D341Med (cell line): ENCODE measurements at places on chromosomes 2 and 18.
A peak's percentile ranks its signal among the peaks of the same experiment; 100 is the strongest.

DNA sequence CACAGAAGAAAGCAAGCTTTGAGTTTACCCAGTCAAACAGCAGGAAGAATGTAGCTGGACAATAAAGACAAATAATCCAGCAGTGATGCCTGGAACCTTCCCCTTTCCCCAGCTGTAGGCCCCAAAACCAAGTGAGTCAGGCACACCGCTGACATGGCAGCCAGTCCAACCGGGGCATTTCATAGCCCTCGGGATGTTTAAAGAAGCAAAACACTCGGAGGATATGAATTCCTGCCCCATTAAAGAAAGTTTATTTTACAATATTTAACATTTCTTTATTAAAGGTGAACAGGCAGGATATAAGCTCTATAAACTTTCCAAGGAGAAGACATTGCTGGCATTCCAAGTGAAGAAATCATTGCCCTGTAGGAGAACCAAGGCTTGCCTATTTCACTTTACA is 507.6 kb upstream of the TNP1 start:
- no peak for DNase-seq

DNA sequence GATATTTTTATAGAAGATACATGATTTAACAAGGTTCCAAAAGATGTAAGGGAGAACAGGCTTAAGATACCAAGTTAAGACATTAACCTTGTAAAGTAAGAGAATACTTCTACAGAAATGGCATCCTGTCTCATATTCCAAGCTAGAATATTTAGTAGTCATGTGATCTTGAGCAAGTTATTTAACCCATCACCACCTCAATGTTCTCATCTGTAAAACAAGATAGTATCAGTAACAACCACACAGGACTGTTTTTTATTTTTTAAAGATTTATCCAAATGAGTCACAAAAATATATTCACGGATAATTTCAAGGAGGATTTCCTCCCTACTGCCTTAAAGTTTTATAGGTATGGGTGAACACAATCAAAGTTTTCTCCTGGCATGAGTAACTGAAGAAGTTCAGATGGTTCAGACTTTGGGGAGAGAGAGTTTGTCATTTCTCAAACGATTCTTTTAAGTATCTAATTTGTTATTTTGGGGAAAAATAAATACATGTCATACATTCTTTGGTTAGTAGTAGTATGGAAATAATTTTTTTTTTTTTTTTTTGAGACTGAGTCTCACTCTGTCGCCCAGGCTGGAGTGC is 25.9 kb downstream of the ROCK1 start:
- DNase-seq = no peak

DNA sequence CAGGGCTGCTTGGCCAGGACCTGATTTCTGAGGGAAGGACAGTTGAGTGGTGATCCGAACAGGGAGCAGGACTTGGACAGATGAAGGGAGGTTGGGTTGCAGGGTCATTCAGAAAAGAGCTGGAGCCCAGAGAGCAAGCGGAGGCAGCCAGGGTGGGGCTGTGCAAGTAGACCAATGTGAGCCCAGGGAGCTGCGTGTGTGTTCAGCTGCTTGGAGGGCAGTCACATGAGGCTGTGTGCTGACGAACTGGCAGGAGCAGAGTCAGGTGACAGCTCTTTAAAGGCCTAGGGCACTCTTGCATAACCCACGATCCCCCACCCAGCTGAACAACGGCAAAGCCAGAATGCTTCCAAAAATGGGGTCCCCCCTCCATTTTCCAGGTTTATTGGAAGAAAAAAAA is 4.6 kb upstream of the MLPH start:
- DNase-seq = no peak

- peak; percentile 22 for DNase-seq
These were observed 51.5 kb downstream of the USP37 start for GRCh38 chr2:218516614-218517013.
